CD8-positive, alpha-beta memory T cell (primary cell): ENCODE measurements at places on chromosomes 16 and 17.

GRCh38 chr17:7626307-7626706 is 1.3 kb downstream of the SAT2 start:
- DNase-seq = no peak

- no peak for DNase-seq
Measured at GRCh38 chr16:11205754-11206581, 50.0 kb downstream of the SOCS1 start.

DNA sequence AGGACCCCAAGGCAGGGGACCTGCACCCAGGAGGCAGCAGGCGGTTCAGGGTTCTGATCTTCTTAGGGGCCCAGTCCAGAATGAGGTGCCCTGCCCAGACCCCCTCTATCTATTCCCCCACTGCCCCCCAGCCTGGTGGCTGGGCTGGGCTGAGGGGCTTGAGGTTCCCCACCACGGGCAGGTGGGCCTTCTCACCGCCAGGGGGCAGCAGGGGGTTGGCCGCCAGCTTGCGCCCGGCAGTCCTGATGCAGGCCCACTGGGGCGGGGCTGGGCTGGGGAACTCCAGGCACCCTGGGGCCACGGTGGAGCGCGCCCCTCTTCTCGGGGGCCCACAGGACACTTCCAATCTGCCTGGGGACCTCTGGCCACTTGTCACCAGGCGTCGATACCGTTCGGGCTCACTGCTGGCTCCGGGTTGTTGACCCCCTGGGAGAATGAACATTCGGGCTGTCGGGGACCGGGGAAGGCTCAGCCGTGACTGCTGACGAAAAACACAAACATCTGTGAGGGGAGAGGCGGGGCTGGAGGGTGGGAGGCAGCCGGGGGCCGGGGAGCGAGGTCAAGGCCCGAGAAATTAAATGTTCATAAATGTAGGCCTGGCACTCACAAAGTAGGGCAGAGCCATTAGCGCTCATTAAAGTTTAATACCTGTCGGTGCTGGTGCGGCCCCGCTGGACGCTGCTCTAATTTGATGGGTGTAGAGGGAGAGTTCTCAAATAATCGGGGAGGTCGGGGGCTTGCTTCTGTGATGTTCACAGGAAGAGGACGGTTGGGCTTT is 219.3 kb upstream of the GSE1 start:
- DNase-seq = peak; percentile 75

- DNase-seq = no peak
Measured at GRCh38 chr17:37820313-37820994, 75.6 kb upstream of the HNF1B start.

GRCh38 chr17:41065829-41066624 is at the start of gene KRTAP2-4:
KRTAP2-4 (minus strand) TSS chr17:41065879; CDS start chr17:41065845, 34 bp downstream.
- DNase-seq = no peak

GRCh38 chr16:26952411-26952810 is 114.3 kb upstream of the C16orf82 start:
- DNase-seq = no peak

DNA sequence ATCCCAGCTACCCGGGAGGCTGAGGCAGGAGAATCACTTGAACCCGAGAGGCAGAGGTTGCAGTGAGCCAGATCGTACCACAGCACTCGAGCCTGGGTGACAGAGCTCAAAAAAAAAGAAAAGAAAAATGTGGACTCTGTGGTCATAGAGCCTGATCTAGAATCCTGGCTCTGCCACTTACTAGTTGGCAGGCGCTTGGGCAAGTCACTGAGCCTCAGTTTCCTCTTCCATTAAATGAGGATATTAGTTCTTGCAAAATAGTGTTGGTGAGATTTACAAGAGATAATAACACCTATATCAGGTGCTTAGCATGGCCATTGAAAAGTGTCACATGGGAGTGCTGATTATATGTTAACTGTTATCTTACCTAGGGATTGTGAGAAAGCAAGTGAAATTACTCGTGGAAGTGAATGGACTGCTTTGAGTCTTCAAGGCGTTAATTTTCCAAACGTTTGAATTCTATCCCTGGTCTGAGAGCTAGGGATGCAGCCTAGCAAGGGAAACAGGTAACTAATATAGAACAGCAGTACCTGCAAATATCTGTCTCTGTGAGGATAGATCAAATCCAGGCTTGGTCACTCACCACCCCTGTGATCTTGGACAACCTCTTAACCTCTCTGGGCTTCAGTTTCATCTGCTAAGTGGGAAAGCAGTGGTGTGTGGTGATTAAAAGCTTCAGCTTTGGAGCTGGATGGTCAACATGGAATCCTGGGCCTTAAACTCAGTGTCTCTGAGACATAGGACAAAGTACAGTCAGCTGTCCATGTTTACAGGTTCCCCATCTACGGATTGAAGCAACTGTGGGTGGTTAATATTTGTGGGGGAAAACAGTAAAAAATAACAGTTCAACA is 953 bp upstream of the NSMCE1 start:
- DNase-seq = no peak

GRCh38 chr16:3007059-3007956 is 5.4 kb upstream of the CLDN9 start:
- DNase-seq = no peak

DNA sequence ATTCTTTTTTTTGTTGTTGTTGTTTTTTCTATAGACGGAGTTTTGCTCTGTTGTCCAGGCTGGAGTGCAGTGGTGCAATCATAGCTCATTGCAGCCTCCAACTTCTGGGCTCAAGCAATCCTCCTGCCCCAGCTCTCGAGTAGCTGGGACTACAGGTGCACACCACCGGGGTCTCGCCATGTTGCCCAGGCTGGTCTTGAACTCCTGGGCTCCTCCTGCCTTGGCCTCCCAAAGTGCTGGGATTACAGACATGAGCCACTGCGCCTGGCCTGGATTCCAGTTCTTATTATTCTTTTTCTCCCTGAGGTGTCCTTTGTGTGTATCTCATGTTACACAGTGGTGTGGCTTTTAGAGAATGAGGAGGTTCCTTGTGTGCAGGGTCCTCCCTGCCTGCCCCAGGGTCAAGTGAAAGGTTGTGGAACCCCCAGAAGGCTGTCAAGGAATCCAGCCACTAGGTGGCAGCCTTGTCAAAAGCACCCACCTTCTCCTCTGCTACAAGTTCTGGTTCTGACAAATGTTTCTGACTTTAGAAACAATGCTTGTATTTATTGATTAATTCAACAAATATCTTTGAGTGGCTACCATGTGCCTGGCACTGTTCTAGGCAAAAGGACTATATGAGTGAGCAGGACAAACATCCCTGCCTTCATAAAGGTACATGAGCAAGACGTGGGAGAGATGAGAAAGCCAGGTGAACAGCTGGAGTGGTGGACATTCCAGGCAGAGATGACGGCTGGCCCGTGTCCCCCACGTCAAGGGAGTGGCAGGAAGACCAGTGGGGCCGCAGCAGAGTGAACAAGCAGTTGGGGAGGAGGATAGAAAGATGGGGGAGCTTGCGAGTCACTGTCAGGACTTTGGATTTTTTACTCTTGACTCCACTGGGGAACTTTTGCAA is 112.4 kb downstream of the SPECC1 start:
- DNase-seq = peak; percentile 71

DNA sequence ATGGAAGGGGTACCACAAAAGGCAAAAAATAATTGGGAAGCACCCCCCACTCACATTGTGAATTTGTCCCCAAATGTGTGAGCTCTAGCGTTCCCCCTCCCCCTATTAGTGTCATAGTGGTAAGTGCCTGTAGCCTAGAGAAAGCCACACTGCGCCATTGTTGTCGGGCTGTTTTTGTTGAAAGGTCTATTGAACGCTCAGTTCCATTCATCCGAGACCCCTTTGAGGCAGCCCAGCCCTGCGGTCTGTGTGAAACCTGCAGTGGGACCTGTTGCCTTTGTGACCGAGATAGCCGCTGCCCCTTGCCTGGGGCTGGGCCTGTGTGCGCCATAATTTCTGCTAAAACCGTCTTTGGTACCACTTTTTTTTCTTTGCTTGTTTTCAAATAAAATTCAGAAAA is 3.0 kb downstream of the JPT2 start:
- no peak for DNase-seq

GRCh38 chr17:10048629-10049350 is 143.7 kb upstream of the RCVRN start:
- DNase-seq = no peak

GRCh38 chr16:1048442-1049112 is 24.0 kb upstream of the SSTR5 start:
- no peak for DNase-seq

DNA sequence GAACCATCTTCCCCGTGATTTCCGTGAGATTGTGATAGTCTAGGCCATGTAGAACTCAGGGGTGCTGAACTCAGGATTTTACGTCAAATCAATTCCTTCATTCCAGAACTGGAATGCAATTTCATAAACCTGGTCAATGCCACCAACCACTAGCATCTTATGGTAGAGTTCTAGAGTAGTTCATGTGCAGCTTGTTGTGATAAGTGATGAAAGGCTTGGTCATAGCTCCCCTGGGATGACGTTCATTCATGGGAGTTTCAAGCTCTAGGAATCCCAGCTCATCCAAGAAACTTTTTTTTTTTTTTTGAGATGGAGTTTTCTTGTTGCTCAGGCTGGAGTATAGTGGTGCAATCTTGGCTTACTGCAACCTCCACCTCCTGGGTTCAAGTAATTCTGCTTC is 3.7 kb upstream of the DPEP2 start:
- DNase-seq = no peak

GRCh38 chr17:7261379-7262191 is 693 bp downstream of the CLDN7 start:
- DNase-seq = peak; percentile 25

GRCh38 chr17:58246781-58247180 is 8.4 kb downstream of the LPO start:
- DNase-seq = no peak

- no peak for DNase-seq
Measured at GRCh38 chr16:1786242-1787055, 3.7 kb downstream of the NUBP2 start.

GRCh38 chr16:26688699-26689098 is 378.0 kb upstream of the C16orf82 start:
- DNase-seq = no peak

GRCh38 chr17:40176754-40177110 is 538 bp upstream of the RAPGEFL1 start:
- DNase-seq = no peak
